HAP-1 (cell line): ENCODE measurements at places on chromosomes 3 and 15.

- no peak for DNase-seq
Observed at GRCh38 chr3:74115906-74116305, 491.2 kb upstream of the PDZRN3 start.

- no peak for DNase-seq
Observed at GRCh38 chr3:186220911-186221645, 112.2 kb upstream of the ETV5 start.

DNA sequence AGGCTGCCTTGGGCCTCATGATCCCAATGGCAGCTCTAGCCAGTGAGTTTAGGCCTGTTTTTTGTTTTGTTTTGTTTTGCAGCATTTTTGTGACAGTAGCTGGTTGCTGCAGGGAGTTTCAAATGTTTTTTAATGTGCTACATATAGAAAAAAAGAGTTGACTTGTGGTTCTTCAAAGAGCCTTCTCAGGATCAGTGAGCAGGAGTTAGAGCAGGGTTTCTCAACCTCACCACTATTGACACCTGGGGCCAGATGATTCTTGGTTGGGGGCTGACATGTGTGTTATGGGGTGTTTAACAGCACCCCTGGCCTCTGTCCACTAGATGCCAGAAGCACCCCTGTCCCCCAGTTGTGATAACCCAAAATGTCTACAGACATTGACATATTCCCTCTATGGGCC, 17.9 kb downstream of the APH1B start:
- no peak for DNase-seq

GRCh38 chr3:133490468-133491351, 82.8 kb upstream of the CDV3 start:
- DNase-seq: no peak

- no peak for DNase-seq
Observed at GRCh38 chr3:119731560-119732343, 28.9 kb downstream of the CFAP91 start.

GRCh38 chr3:167866331-167866730, 130.8 kb downstream of the SERPINI1 start:
- DNase-seq: no peak

DNA sequence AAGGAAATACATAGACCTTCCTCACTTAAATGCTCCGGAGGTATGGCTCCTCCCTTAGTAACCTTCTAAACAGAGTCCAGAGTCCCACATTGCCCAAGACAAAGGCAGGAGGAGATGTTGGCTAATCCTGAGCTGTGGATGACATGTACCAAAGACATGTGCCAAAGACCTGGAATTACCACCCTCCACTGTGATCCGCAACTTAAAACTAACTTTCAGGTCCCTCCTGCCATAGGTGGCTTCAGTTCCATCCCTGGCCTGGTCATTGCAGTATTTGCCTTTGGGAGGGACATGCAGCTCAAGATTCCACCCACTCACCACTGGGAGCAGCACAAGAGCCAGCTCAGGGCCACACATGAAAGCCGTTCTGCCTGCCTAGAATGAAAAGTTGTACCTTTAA, 28.0 kb downstream of the MYZAP start:
- no peak for DNase-seq

DNA sequence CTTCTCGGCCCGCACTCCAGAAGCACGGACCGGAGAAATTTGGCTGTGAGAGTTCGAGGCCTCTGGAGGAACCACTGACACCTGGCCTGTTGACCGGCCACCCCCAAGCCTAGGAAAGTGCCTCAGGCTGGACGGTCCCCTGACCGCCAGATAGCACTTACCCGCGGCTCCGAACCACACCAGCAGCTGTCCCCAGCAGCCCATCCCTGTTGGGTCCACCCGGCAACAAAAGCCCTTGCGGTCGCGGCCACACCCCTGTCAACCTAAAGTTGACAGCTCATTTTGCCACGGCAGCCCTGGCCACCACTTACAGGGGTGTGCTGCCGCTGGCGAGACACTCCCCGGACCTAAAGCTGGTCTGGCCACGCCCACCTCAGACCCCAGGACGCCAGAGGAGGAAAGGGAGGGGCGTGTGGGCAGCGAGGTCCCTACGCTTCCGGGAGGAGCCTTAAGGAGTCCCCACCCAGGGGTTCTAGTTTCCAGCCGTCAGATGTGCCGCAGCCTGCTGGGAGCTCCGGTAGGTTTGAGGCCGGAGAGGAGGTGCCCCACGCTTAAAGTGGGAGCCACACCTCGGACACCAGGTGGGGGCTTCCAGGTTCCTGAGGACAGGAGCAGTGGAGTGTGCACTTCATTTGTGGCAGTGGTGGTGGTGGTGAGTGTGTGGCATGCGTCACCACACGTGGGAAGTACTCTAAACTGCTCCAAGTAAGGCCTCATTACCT, at the start of gene LTK:
TSS of gene LTK (minus strand) at position 322 of the 722 bp plus-strand sequence. CDS start at position 204, 118 bp downstream.
- DNase-seq: peak; percentile 95

- no peak for DNase-seq
Observed at GRCh38 chr3:61857297-61857696, 295.9 kb downstream of the PTPRG start.

DNA sequence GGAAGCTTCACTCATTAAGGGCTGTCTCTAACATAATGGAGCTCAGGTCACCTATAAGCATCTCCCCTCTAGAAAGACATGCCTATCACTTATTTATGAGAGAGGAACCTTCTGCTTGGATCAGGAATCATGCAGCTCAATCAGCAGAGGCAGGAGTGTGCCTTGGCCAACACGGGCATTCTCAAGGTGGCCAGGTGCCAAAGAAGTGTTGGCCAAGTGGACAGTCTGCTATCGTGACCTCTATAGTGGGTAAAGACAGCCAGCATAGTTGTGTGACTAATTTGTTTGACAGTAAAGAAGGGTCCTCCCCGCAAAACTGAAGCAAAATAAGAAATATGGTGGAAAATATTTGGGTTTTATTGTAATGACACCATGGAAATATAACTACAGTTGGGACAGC, 14.7 kb upstream of the AGTR1 start:
- DNase-seq: no peak

DNA sequence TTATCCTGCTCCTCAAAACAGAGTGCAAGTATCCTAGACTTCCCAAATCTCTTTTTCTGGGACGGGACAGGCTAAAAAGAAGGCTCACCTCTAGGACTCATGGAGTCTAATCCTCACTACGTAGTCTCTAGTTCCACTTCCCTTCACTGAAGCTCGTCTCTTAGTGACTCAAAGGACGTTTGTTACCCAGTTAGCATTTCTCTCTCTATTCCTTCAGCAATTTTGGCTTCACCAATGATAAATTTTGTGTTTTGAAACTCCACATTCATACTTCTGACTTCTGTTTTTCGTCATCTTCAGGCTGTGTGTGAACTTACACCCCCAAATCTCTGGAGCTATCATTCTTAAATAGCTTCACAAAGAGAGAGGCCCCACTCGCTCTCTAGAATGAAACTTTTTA, 627.1 kb downstream of the NAALADL2 start:
- no peak for DNase-seq

DNA sequence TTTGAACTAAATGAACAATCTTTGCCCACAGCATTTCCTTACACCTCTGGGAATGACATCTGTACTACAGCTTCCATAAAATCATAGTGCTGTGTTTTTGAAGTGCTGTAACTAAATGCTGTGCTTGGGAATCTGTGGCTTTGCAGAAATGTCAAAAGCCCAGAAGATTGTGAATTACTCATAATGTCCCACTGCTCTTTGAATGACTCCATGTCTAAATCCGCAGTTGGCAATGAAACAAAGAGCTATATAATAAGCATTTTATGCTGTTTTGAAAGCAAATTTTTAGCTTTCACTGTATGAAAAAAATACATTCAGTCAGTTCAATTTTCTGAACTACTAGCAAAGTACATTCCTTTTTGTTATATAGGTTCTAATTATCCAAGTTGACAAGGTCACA, 88.6 kb upstream of the ADAMTS17 start:
- no peak for DNase-seq

GRCh38 chr3:103009609-103010008, 574.8 kb downstream of the ZPLD1 start:
- DNase-seq: no peak
